Nucleus accumbens (tissue), 56 donors: ENCODE measurements at places on chromosomes 7 and 10.

DNA sequence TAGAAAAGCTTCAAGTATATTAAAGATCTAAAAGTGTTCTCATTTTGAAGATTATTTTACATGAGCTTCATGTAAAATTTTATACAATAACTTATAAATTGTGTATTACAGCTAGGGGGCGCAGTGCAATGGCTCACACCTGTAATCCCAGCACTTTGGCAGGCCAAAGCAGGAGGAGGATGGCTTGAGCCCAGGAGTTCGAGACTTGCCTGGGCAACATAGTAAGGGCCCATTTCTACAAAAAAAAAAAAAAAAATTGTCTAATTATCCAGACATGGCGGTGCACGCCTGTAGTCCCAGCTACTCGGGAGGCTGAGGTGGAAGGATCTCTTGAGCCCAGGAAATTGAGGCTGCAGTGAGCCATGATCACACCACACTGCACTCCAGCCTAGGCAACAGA, 16.6 kb downstream of the ACBD5 start:
- no peak for DNase-seq

- no peak for DNase-seq
Observed at GRCh38 chr10:49037187-49037586, 78.1 kb downstream of the VSTM4 start.

DNA sequence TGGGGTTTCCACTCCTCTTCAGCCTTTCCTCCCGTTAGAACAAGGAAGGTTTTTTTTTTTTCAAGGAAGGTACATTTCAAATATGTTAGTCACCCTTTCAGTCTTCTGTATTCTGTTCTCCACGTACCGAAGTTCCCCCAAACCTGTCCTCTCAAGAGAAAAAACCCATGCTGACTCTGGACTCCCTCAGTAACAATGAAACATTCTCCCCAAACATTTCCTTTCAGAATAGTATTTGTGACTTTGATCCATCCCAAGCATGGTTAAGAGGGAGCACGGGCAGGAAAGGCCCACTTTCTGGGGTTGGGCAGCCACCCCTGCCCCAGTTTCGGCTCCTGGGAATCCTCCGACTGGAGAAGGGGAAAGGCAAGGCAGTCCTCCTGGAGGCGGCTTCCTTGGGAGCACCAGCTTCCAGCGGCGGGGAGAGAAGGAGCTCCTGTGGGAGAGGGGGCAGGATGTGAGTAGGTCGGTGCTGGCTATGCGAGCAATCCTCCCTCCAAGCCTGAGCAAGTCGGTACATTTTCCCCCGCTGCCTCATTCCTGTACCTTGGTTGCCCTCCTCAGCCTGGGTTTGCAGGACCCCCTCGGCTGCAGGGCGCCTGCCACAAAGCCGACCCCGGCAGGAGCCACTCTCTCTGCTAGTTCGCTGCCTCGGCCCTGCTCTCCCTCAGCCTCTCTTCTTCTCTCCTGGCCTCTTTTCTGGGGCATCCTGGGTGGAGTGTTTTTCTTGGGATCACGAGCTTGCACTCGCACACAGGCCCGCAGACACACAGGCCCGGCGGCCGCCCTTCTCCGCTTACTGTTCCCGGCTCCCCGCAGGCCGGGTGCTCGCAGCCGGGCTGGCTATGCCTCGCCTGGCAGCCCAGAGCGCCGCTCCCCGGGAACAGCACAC, 2.1 kb upstream of the HOXA1 start:
- no peak for DNase-seq

DNA sequence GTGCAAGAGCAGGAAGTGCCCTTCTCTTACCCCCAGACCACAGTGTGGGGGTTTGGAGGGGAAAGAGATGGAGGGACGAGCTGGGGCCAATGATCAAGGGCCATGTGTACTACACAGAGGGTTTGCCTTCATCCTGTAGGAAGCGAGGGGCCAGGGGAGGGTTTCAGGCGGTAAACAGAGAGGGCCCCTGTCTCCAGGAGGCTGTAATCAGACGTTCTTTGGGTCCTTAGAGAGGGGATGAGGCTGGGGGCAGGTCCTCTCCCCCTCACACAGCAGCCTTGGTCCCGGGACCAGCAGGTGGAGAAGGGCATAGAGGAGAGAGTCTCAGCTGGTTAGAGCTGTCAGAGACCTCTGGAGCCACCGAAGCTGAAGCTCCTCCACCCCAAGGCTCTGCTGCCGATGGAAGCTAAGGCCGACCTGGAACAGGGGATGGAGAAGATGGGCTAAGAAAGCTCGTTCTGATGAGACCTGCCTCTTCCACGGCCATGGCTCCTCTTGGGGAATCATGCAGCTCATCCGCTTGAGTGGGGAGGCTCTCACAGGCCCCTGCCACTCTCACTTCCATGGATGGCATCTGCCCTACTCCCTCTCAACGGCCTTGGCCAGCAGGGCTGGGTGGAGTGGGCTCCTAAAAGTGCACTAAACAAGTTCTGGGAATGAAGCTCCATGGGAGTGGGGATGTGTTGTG, 3.5 kb downstream of the LOXL4 start:
- DNase-seq = no peak

- DNase-seq = peak; percentile 73
Observed at GRCh38 chr10:21534604-21535493, 817 bp downstream of the MLLT10 start.

- DNase-seq = no peak
Observed at GRCh38 chr10:123997486-123998196, 95.8 kb downstream of the CHST15 start.

GRCh38 chr10:51878695-51879094, 179.3 kb upstream of the CSTF2T start:
- no peak for DNase-seq

DNA sequence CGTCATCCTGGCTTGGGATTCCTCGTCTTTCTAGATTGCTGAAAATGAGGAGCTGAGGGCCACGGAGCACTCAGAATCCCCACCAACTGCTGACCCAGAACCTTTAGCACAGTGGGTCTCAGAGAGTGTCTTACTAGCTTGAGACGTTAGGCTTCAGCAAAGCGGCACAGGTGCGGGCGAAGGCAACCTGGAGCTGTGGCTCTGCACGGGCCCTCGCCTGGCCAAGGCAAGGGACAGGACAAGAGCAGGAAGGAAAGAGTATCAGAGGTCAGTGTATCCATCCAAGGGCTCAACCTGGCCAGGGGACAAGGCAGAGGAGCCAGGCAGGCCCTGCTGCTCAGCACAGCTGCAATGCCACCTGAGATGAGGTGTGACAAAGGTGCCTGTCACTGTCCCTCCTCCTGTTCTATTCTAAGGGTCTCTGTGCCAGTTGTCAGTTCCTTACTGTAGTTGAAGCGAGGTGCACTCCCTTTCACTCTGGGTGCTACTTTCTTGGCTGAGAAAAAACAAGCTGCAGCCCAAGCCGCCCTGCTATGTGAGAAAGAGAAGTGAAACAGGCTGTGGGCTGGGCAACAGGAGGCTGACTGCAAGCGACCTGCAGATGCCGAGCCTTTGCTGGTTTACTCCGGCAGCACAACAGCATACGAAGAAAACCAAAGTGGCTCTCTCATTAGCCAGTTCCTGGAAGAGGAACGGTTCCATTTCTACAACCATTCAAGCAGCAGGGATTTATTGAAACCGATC, 33.3 kb upstream of the KDM7A start:
- no peak for DNase-seq

DNA sequence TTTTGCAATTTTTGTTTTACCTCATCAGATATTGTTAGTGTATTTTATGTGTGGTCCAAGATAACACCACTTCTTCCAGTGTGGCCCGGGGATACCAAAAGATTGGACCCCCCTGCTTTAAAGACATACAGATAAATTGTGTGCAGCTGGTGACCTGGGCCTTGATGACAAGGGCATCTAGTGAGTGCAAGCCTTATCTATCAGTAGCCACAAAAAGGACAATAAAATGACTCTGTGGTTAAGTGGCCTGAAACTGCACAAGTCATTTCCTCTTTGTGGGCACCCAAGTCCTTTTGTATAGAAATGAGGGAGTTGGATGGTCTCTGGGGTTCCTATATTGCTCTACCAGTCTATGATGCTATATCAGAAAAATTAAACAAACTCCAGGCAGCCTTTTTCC, 98.1 kb downstream of the PARD3 start:
- no peak for DNase-seq

GRCh38 chr7:50791938-50792341, 9.2 kb upstream of the GRB10 start:
- DNase-seq = no peak

GRCh38 chr7:150439967-150440366, 10.5 kb upstream of the GIMAP8 start:
- no peak for DNase-seq
